ENCODE measurements at places on chromosomes 6 and 20.

DNA sequence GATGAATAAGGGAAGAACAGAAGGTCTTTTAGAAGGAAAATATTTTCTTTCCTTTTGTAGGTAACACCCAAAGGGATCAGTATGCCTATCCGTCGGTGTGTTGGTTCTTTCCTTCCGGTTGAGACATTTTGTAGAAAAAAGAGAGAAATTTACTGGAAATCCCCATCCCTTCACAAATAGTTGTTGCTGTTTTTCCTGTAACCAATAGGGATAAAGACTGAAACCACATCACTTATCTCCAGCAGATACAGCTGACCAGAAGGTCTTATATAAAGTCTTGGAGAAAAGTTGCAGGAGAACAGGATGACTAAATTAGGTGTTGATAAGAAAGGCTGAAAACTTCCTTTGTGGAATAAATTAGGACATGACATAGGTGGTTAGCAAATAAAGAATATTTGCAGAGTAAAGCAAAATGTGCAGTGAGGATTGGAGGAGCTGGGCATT is 14.8 kb upstream of the HLA-DRB1 start:
- DNase-seq: no peak

DNA sequence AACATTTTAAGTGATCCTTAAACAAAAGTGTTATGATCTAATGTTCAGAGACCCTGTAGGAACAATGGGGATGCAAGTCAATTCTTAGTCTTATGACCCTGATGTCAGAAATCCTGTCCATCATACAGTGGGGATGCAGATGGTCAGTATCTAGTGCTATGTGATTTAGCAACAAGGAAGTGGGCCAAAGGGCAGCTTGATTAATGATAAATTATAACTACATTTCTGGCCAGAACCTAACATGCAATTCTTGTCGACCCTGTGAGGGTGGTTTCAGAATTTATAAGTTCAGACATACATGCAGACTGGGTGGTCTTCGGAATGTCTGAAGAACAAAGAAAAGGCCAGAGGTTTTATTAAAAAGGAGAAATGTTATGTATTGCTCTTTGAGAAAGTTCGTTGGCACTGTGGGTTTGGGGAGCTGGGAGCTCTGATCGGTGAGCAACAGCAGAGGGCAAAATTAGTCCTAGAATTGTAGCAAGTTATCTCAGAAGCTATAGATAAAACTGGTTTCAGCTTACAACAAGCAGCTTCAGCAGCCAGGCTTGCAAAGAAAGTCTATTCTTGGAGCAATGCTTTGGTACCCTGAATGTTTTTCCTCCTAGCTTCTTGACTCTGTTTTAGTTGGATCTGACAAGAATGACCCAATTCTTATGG is 50.8 kb downstream of the RPF2 start:
- DNase-seq: no peak

DNA sequence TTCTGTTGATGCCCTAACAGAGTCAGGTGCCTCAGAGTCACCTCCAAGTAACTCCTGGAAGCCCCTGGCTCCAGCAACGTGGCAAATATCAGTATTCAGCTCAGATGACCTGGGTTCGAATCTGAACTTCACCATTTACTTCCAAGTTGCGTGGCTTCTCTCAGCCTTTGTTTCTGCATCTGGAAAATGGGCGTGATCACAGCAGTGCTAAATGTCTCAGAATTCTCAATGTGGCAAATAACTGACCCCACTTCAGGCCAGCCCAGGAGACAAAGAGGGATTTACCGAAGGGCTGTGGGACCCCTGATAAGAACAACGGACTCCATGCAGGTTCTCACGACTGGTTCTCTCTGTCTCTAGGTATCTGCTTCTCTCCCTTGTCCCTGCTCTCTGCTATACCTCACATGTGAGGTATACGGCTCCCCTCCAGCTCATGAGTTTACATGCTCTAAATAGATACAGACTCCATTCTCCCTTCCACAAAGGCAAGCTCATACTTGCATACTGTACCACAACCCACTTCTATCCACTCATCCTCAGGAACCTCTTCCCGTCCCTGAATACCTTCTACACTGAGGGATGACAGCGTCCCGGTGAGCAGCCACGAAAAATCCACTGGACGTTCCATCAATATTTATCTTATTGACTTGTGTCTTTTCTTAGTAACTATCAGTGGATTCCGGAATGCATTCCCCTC is 84.1 kb downstream of the SNX5 start:
- no peak for DNase-seq

- no peak for DNase-seq
Measured at GRCh38 chr6:11386323-11386722, 151.2 kb upstream of the TMEM170B start.

GRCh38 chr6:30325873-30326525 is 728 bp upstream of the TRIM39 start:
- peak; percentile 74 for DNase-seq

GRCh38 chr6:82951389-82951788 is 114.3 kb downstream of the UBE3D start:
- no peak for DNase-seq

Data from COLO829 (cell line).